ENCODE measurements at places on chromosomes 16 and 17.

DNA sequence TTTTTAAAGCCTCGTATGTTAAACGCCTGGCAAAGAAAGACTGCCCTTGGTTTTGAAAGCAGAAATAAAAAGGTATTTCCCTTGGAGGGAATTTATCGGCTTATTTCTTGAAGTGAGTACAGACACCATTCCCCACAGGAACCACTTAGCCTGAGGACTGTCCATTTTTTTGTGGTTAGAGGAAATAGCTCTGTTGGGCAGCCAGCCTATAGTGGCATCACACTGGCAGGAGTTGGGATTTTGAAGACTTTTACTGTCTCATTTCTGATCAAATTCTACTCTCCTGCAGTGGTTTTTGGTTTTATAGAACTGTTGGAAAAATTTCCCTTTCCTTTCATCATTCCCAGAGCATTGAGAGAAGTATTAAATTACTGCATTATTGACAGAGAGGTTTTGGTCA, 34.1 kb upstream of the CDC6 start:
- no peak for DNase-seq

DNA sequence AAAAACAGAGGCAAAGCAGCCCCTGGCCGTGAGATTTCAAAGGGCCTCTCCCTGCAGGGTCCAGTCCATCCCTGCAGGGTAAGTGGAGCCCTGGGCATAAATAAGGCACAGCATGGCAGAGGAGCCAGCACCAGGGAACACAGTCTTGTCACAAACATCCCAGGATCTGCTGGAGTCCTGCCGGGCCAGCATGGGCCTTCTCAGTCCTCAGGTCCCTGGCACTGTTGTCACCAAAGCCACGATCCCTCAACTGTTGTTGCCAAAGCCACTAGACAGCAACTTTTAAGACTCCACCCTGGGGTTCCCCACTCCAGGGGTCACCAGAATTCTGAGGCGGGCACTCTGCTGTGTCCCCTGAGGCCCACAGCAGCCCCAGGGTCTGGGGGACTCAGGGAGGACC, 47.8 kb upstream of the BAHCC1 start:
- no peak for DNase-seq

- DNase-seq: no peak
Measured at GRCh38 chr17:65005858-65006257, 50.7 kb downstream of the GNA13 start.

DNA sequence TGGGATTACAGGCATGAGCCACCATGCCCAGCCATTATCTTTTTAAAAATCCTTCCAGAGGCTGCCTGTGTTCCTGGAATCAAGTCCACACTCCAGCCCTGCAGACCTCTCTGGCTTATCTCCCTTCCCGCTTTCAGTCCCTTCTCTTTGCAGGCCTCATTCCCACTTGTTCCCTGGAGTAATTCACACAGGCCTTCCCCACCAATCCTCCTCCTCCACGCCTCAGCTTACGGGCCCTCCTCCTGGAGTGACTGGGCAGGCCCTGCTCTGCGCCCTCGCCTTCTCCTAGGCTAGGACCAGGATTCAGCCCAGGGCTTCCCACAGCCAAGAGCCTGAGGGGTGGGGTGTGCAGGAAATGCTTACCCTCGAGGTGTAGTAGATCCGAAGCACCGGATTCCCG, 2.8 kb downstream of the CDIPT start:
- DNase-seq: no peak

DNA sequence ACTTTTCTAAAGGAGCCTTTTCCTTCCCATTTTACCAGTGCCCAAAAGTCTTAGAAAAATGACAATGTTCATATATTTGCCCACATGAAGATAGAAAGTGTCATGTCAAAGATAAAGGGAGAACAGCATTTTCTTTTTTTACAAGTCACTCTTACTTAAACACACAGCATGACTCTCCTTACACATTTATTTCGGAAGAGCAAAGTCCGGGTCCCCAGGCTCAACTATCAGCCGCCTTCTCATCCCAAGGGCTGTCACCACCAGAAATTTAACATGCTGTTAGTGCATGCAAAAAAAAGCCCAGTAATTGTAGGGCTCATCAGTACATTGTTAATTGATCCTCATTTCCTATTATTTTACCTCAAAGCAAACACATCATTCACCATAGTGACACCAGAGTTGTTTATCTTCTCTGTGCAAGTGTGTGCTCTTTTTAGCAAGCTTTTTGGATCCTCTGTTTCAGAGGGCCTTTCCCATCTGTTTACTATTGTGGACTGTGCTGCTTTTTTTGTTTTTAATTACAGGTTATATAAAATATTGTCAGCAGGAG, 560.3 kb downstream of the WWOX start:
- DNase-seq: no peak

- no peak for DNase-seq
Measured at GRCh38 chr16:8569650-8570346, 20.5 kb downstream of the TMEM114 start.

- DNase-seq: no peak
Measured at GRCh38 chr17:20033415-20033814, 24.3 kb downstream of the SPECC1 start.

DNA sequence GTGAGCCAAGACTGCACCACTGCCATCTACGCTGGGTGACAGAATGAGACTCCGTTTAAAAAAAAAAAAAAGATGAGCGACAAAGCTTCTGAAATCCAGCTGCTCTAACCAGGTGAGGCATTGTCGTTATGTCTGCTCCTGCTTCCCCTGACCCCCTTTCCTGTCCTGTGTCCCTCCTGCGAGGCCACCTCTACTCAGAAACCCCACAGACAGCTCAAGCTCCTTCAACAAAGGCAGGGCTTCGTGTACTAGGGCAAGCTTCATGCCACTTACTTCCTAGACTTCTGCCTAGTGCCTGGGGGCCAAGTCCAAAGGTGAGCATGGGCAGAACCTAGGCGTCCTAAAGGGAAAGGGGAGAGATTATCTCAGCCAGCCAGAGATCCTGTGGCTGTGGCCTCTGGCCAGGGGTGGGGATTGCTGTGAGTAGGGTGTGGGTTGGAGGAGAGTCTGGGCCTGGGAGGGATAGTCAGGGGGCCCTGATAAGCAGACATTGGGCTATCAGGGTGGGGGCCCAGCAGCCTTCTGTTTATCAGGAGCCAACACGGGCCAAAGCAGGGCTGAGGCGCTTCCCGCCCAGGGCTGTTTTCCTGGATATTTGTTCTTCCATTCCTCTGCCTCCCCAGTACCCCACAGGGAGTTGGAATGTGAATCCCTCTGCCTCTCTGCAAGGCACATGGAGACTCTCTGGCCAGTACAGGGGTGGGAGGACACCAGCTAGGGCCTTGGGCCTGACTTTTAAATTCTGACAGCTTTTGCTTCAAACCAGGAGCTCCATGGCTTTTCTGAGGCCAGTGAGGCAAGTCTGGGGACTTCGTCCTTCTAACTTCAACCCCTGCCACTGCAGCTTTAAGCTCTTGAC, 10.4 kb downstream of the ERAL1 start:
- no peak for DNase-seq

GRCh38 chr17:9456330-9456729, 119.3 kb downstream of the STX8 start:
- DNase-seq: no peak
